ENCODE measurements at places on chromosomes 7 and 10.

DNA sequence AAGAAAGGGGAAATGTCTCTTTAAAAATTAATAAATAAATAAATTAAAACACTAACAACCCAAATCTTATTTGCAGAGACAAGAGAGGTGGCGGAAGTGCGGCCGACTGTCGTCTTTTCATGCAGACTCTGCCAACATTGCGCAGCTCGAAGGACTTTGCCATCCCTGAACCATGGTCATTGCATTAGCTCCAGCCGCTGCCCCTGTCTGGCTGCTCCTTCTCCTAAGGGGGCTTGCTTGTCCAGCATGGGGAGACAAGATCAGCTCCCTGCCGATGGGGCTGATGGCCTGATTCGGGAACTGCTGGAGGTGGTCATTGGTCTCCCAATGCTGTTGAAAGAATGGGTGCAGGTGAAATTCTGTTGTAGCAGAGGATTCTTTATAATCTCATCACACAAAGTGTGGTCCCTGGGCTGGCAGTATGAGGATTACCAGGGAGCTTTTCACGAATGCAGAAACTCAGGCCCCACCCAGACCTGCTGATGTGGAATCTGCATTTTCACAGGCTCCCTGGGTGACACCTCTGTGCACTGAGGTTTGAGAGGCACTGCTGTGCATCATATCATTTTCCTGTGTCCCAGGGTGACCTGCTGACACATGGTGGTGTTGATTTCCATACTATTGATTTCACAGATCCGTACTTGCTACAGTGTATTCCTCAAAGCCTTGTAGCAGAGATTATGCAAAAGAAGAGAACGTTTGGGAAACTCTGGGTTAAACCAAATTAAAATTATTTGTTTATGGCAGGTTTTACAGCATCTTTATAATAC, 172.4 kb upstream of the ZMIZ1 start:
- DNase-seq: no peak

GRCh38 chr10:129900825-129901224, 63.2 kb downstream of the EBF3 start:
- no peak for DNase-seq

DNA sequence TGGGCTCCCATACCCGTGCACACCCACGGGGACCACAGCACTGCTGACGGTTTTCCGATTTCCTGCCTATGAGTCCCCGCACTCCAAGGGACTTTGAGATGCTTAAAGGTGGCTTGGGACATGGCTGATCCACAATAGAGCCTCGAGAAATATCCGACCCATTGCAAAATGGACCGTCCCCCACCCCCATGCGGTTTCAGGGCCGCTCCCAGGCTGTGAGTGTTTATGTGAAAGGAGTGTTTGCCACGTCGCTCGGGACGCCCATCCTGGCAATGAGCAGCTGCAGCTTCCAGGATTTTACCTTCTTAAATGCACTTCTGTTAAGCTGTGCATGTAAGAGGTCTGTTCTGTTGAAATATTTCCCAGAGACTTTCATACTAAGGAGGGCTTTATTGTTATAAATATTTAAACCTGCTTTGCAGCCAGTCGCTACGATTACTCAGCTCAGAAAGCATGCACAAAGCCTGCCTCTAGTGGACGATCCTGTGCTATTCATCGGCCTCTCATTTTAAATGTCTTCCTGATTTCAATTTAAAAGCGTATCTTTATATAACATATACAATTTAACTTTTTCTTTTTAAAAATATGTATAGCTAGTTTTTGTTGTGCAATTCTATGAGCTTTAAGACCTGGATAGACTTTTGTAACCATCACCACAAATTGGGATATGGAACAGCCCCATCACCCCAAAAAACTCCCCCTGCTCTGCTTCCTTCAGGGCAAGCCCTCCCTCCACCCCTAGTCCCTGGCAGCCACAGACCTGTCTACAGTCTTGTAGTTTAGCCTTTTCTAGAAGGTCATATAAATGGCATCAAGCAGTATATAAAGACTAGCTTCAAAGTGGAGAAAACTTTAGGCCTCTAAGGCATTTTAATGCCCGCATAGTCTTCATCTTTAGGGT, 418.3 kb downstream of the PAXIP1 start:
- DNase-seq: peak; percentile 16

- no peak for DNase-seq
Measured at GRCh38 chr10:23337616-23338015, 7.0 kb downstream of the C10orf67 start.

- no peak for DNase-seq
Measured at GRCh38 chr7:98387544-98388226, 13.2 kb downstream of the BAIAP2L1 start.

GRCh38 chr10:107480781-107481180, 316.3 kb upstream of the SORCS1 start:
- DNase-seq: no peak

DNA sequence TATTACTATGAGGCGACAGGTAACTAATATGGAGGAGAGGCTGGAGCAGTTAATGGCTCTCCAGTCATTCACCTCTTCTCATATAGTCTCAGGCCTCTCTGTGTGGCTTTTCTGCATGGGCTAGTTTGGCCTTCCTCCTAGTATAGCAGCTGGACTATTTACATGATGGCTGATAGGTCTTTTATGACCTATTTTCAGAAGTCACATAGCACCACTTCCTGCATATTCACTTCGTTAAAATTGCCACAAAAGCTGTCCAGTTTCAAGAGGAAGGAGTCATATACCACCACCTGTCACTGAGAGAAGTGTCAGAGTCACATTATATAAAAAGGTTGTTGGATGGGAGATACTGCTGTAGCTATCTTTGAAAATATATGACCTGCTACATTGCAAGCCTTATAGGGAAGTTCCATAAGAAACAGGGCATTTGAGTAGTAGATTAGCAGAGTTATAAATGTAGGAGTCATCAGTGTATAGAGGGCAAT, 8.0 kb upstream of the DMTF1 start:
- DNase-seq: no peak

GRCh38 chr7:137572056-137572784, 228.7 kb upstream of the PTN start:
- DNase-seq: no peak

DNA sequence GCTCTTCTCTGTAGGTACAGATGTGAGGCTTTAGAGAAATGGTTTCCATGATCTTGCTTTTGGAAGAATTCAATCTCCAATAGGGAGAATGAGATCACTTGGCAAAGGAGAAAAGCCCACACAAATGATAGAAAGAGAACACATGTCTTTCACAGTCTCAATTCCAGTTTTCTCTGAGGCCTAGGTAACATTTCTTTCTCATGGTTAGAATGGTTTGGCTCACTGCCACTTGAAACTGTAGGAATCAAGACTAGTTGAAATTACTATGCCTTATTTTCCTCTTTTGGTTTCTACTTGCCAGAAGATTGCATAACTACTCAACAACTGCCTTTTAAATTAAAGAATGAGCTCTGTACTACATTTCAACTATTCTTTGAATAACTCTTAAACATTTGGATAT, 276.5 kb upstream of the TEX47 start:
- DNase-seq: no peak

GRCh38 chr10:92119340-92119739, 171.5 kb downstream of the CPEB3 start:
- no peak for DNase-seq

DNA sequence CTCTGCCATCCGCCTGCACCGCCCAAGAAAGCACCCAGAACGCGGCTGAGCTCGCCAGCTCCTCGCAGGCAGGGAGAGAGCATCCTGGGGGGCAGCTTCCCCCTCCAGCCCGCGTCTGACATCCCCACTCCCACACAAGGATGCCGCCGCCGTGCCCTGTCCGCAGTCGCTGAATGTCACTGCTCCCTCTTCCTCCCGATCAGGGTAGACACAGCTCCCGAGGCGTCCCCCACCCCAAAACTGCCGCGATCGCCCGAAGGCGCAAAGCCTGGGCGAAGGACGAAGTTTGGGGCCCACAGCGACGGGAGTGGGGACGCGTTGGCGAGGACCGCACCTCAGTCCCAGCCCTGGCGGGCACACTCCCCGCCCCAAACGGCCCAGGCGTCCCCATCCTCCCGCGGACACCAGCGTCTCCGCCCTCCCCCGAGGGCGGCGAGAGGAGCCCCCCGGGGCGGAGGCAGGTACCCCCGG, 1.5 kb upstream of the KAT6B start:
- no peak for DNase-seq

- no peak for DNase-seq
Measured at GRCh38 chr7:80145780-80146422, 11.3 kb downstream of the GNAI1 start.

- no peak for DNase-seq
Measured at GRCh38 chr10:78849731-78850130, 219.0 kb upstream of the ZMIZ1 start.

- no peak for DNase-seq
Measured at GRCh38 chr10:132962623-132963429, 20.5 kb upstream of the CFAP46 start.

GRCh38 chr10:791639-792038, 102.2 kb upstream of the DIP2C start:
- DNase-seq: no peak

- DNase-seq: no peak
Measured at GRCh38 chr7:99897322-99898022, 20.6 kb upstream of the OR2AE1 start.

DNA sequence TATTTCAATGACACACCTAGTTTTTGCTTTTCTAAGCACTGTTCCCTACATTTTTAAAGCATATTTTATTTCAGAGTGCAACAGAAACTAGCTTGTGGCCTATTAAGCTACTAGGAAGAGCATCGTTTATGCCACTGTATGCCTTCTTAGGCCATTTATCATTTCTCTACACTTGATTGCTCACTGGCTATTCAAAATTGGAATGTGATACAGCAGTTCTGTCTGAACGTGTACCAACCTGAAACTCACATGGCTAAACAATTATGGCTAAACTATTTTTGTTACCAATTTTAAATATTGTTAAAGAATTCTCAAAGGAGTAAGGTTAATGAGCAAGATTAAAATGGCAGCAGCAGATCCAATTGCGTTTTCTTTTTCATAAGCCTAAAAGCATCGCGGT, 105.2 kb downstream of the GSAP start:
- DNase-seq: no peak

DNA sequence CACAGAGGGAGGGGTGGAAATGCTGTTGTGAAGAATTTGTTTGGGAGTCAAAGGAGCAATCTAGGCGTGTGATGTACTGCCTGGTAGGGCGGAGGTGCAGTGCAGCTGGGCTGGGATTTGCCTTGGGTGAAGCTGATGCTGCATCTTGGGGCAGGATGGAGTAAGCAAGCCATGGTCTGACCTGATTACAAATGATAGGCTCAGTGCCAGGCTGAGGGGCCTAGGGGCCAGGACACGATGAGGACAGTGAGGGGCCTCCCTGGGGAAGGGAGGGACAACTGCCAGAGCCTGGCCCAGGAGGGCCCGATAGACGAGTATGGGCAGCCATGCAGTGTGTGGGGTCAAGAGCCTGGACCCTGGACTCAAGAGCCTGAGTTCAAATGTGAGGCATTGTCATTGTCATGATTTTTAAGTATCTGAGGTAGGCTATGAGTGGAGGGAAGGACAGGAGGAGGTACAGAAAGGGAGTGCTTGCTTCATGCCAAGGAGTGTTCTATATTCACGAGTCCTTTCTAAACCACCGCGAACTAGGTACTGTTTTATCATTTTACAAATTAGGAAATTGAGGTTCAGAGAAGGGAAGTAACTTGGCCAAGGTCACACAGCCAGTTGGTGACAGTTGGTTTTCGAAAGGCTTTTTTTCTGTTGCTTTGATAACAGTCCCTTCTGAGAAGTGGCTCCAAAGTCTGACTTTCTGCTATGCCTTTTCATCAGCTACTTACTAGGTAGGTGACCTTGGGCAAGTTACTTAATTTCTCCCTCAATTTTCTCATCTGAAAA, 29.7 kb downstream of the HIF1AN start:
- no peak for DNase-seq

DNA sequence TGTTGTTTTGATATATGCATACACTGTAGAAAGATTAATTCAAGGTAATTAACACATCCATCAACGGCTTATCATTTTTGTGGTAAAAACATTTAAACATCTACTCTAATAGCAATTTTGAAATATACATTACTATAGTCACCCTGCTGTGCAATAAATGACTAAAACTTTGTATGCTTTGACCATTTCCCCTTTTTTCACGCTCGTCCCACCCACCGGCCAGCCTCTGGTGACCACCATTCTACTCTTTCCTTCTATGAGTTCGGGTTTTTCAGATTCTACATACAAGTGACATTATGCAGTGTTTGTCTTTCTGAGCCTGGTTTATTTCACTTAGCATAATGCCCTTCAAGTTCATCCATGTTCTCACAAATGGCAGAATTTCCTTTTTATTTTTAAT, 21.3 kb downstream of the CYCS start:
- DNase-seq: no peak

DNA sequence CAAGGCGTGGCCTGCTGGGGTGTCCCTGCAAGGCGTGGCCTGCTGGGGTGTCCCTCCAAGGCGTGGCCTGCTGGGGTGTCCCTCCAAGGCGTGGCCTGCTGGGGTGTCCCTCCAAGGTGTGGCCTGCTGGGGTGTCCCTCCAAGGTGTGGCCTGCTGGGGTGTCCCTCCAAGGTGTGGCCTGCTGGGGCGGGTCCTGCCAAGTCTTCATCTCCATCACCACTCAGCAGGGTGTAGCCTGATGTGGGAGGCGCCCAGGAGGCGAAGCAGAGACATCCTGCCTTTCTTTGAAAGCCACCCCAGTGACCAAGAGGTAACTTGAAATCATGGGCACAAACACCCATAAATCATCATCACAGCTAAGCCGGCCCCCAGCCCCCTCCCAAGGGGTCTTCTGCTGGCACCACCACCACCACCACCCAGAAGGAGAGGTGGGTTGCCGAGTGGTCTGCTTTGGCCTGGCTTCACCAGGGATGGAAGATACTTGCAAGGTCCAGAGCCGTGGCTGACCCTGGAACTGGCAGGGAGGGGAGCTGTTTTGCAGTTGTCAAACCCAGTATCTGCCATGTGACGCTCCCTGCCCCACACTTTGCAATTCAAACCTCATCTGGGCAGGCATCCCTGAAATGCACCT, 190.6 kb downstream of the EBF3 start:
- DNase-seq: no peak

DNA sequence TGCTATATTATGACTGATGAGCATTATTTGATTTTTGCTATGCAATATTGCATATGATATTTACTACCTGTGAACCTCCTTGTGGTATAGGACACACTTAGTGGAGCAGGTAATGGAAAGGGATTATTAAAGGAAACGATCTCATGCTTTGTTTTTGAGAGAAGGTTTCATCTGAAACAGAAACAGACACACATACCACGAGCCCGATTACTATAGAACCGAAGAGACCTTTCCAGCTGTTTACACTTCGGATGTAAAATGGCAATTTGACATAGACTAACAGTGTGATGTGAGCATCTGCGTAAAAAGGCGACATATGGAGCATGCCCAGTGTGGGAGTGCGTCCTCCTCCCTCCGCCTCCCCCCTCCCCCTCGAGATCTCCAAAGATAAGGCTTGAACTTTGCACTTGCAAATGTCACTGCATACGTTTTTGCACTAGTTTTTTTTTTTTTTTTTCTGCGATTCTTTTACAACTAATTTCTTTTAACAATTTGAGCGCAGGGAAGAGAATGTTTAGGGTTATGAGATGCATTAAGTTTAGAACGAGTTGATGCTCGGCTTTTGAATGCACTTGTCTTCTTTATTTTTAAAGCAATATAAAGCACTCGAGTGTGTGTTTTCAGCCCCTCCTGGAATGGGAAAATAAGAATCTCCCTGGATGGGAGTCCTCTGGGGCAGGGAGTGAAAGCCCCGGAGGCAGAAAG, 251.0 kb downstream of the NSUN6 start:
- no peak for DNase-seq
